HT1080 (cell line): ENCODE measurements at places on chromosomes 1 and 21.
A peak's percentile ranks its signal among the peaks of the same experiment; 100 is the strongest.

- no peak for DNase-seq
Observed at GRCh38 chr1:109539676-109540075, at the start of gene GPR61. TSS of gene GPR61 (plus strand) at chr1:109539872. CDS start at chr1:109543023, 3,151 bp downstream.

GRCh38 chr1:170221495-170221894 lies 75.7 kb downstream of the NTMT2 start:
- no peak for DNase-seq

GRCh38 chr1:45535988-45536766 lies 14.4 kb upstream of the AKR1A1 start:
- no peak for DNase-seq

- no peak for DNase-seq
Observed at GRCh38 chr1:36247538-36247937, 23.3 kb downstream of the THRAP3 start.

DNA sequence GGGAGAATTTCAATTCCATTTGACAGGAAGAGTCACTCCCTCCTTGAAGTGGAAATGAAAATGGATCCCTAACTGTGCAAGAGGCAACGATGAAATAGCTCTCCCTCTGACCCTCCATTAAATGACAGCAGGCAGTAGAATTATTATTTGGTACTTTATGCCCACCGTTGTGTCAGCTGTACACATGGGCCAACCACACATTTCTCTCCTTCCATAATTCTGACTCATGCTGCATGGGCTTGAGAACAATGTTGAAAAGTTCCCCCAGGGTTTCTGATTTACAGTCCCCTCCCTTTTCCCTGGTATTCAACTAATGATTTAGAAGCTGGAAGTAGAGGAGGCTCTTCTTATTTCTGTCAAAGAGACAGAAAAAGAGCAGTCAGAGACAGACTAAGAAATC lies 103.5 kb downstream of the RGS7 start:
- peak; percentile 60 for DNase-seq

- peak; percentile 25 for DNase-seq
Observed at GRCh38 chr1:202567738-202568137, 142.5 kb downstream of the SYT2 start.

DNA sequence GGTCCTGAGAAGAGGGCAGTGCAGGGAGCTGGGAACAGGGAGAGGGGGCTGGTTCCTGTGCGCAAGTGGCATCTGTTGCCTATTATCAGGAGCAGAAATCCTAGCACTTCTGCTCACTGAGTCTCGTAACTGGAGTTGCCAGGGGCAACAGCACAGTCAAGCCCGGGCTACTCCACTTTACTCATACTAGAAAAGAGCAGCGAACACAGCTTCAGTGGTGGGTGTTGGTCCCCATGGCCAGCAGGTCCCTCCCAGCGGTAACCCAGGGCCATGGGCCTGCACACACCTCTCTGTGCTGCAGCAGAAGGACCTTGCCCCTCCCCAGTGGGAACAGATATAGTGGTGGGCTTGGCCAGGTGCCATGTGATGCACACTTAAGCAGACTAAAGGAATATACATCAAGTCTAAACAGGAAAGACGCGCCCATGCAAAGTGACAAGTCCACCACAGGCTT lies 8.5 kb downstream of the PYCR2 start:
- DNase-seq: no peak
